Activated CD4-positive, alpha-beta memory T cell treated with anti-CD3 and anti-CD28 coated beads for 36 hours (primary cell): ENCODE measurements at places on chromosomes 3 and 15.

DNA sequence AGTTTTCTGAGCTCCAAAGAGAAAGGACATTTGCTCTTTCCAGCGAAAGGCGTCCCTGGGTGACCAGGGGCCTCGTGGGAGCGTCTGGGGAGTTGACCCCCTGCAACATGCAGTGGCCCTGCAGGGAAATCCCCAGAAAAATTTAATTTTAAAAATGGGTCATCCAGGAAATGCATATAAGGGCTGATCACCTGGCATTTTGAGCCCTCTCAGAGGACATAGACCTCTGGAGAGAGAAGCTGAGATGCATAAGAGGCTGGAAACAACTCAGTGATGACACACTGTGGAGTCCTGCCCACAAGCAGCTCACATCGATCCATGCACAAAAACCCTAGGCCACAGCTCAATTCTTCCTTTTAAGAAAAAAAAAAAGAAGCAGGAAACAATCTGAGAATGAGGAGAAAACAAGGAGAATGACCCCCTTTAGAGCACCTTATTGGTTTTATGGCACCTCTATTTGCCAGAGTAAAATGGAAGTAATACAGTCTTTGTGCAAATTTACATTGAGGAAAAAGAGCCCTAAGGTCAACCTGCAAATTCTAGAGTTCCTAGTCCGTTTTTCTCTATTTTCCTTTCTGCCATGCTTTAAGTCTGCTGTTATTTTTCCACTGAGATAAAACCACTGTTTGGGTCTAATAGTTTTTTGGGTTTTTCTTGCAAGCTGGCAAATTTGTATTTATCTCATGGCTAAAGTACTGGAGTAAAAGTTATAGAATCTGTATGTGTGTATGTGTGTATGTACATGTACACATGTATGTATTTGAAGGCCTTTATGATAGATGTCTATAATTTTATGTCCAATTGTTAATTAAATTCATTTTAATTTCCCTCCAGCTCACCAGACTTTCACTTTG lies 6.9 kb upstream of the BDH1 start:
- DNase-seq: no peak

DNA sequence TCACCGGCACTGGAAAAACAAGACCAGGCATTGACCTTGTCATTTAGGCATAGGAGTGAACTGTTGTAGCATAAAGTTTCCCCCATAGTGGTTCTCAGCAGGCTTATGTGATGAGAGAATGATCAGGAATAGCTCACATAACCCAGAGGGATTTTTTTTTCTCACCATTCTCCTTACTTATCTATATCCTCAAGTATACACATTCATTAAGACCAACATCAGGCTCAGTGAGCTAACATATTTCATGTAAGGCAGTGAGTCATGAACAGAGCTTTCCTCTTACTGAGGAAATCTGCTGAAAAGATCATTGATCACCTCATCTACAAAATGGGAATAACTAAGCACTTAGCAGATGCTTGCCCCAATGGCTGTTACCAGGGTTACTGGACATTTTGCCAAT lies 396.6 kb upstream of the TMCO5A start:
- no peak for DNase-seq

DNA sequence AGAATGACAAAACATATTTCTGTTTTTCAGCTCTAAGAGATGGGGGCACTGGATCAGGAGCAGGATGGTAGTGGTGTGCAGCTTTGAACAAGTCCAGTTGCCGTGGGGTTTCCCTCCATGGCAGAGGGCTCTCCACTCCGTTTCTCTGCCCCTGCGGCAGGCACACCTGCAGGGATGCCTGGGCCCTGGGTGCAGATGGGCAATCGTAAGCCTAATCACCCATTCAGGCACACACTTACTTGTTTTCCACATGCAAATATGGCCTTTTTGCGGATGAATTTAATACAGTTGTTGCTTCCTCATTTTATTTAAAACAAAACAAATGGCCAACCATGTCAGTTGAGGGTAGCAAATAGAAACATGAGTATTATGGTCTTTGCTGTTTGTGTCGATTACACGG lies 85.1 kb downstream of the LPP start:
- DNase-seq: no peak

- no peak for DNase-seq
Measured at GRCh38 chr3:161443921-161444693, 52.5 kb upstream of the OTOL1 start.

DNA sequence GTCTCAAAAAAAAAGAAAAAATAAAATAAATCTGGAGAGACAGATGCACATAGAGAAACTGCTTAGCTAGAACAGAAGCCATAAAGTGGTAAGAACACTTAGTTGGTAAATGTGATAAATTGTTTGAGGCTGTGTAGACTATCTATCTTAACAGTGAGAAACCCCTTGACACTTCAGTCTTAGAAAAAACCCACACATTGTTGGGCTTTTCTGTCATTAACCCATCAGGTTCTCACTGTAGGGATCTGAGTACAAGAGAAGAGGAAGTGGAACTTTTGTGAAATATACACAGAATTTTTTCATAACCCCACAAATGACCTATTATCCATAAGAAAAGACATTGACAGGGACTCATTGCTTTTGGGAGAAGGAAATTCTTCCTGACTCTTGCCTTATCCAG lies 24.4 kb downstream of the TP63 start:
- DNase-seq: no peak

DNA sequence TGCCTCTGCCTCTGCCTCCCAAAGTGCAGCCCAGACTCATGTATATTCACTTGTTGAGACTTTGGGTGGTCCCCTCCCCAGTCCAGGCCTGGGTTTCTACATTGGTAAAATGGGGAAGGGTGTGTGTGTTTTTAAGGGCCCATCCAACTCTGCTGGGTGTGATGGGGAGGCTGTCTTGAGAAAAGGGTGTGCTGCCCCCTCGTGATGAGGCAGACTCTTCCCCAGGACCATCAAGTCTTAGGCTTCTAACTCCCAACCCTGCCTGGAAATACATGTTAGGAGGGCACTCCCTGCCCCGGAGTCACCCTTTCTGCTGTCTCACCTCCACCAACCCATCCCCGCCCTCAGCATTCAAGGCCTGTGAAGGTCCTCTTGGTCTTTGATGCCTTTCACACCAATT lies 4.4 kb upstream of the PTPN23 start:
- DNase-seq: no peak

DNA sequence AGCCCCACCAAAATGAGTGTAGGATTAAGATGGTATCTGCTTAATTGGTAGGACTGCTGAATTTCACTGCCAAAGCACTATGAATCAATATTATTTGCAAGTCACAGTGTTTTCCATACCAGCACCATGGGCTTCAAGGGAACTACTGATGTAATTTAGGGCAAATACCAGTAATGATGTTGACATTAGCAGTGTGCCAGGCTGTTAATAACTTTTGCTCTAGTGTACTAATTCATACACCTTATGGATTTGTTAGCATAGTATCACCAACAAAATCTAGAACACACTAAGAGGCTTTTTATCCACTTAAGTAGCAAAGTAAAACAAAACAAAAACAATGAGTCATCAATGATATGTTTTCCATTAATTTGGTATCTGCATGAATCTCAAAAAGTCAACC lies 888.2 kb downstream of the CADM2 start:
- no peak for DNase-seq

GRCh38 chr15:81491414-81492096 lies 117.5 kb upstream of the TMC3 start:
- no peak for DNase-seq

GRCh38 chr3:20669675-20670074 lies 483.7 kb upstream of the SGO1 start:
- DNase-seq: no peak

GRCh38 chr15:94070356-94071295 lies 160.7 kb upstream of the MCTP2 start:
- no peak for DNase-seq

GRCh38 chr15:40815042-40815698 lies 7.9 kb upstream of the DNAJC17 start:
- no peak for DNase-seq

DNA sequence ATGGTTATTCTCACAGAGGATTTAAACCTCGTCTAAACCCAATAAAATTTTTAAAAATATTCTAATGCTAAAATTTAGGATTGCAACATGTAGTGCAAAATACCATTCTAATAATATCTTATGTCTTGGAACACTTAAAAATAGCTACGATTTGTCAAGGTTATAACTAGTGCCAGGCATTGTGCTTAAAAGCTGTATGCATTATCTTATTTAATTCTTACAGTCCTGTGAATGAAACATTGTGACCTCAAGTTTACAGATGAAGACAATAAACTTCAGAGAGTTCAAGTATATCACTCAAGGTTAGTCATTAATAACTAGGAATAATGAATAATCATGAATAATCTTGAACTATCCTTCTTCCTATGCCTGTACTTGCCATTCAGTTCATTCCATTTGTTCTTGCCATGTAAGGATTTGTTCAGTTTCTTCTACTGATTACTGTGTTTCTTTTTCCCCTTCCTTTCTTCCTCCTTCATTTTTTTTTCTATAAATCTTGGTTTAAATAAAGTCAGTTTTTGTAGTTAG lies 897.6 kb upstream of the NR2F2 start:
- DNase-seq: no peak

- DNase-seq: no peak
Measured at GRCh38 chr3:159830523-159831154, 158.0 kb upstream of the IL12A start.

GRCh38 chr15:77112838-77113504 lies 42.1 kb upstream of the TSPAN3 start:
- DNase-seq: no peak

DNA sequence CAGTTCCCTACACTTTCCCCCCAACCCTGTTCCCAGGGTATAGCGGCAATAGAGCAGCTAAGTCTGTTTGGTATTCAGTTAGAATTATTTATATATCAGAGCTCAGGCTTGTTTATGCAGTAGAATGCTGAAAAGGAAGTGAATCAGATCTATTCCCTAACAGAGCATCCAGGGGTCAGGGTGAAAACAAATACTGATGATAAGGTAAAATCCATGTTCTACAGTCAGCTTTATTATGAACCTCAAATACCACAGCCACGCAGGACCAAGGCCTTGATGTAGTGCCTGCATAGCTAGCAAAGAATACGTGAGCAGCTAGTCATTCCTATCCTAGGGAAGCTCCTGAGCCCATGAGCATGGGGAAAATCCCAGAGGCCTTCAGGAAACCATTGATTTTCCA lies 229.7 kb upstream of the ICE2 start:
- no peak for DNase-seq

- DNase-seq: no peak
Measured at GRCh38 chr3:177836671-177837070, 639.4 kb upstream of the TBL1XR1 start.

GRCh38 chr15:94580211-94580885 lies 349.0 kb downstream of the MCTP2 start:
- DNase-seq: no peak

GRCh38 chr3:57065588-57065987 lies 5.1 kb downstream of the SPATA12 start:
- no peak for DNase-seq

DNA sequence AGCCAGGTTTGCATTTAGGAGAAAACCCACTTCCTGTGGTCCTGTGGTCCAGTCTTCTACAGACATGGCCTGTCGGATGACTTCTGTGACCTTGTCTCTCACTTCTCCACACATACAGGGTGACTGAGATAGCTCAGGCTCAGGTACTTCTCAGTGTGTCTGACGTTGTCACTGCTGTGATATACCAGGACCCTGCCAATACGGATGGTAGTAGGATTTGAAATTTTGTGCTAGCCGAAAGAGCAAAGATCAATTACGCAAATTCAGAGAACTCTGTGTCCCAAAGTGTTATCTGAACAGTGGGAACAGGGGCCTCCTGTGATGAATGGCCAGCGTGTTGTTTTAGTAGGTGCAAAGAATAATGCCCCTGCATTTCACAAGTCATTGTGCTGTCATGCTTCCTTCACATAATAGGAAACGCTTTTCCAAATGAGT lies 128.9 kb downstream of the MCTP2 start:
- DNase-seq: no peak

GRCh38 chr15:28945626-28946230 lies 60.0 kb downstream of the APBA2 start:
- DNase-seq: no peak

DNA sequence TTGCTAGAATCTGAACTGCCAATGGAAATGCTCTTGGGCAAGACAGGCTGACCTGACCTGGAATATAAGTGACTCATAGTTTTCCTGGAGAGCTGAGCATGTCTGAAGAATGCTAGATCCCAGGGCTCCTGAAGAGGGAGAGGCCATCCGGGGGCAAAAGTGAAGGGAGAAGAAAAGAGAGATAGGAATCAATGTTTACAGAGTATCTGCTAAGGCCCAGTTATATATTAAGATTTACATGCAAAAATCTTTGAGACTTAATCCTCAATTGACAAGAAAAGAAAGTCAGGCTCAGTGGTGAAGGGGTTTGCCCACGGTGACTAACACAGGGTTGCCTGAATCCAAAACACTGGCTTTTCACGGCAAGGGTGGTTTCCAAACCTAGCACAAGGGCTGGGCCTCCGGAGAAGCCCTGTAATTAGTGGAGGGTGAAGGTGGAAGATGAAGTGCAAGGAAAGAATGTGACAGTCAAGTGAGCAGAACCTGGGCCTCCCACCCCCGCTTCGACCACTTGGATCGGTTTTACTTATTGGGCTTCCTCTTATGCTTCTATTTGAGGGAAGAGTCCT lies 91.7 kb upstream of the FGF12 start:
- peak; percentile 79 for DNase-seq

- no peak for DNase-seq
Measured at GRCh38 chr3:15754047-15754446, 43.7 kb downstream of the ANKRD28 start.
